ENCODE measurements at places on chromosomes 16 and 17.

DNA sequence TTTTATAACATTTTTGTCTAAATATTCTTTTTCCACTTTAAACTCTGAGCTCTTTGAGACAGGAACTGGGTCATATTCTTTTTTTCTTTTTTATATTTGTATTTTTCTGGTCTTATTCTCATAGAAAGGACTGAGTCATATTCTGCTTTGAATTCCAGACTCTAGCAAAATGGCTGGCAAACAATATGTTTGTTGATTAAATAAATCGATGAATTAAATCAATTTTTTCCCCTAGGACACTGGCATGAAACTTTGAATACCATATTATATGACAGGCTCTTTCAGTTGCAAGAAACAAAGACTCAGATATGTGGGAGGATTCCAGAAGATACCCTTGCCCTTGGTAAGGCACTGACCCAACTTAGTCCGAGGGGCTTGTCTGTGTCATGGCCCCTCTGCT is 3.1 kb upstream of the RGS9 start:
- DNase-seq = no peak

DNA sequence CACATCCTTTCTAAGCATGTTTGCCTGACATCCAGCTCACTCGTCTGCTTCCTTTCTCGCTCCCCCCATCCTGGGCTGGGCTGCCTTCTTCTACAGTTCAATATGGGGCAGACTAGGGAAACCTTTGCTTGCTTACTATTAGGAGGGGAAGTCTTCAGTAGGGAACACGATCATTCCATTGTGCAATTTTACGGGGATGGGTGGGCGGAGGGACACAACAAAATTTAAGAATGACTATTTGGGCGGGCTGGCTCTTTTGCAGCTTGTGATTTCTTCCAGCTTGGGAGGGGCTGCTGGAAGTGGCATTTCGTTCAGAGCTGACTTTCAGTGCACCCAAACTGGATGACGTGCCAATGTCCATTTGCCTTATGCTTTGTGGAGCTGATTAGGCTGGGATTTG is 25.4 kb downstream of the PCTP start:
- no peak for DNase-seq

GRCh38 chr17:4167786-4168185 is 24.8 kb downstream of the CYB5D2 start:
- DNase-seq = no peak

DNA sequence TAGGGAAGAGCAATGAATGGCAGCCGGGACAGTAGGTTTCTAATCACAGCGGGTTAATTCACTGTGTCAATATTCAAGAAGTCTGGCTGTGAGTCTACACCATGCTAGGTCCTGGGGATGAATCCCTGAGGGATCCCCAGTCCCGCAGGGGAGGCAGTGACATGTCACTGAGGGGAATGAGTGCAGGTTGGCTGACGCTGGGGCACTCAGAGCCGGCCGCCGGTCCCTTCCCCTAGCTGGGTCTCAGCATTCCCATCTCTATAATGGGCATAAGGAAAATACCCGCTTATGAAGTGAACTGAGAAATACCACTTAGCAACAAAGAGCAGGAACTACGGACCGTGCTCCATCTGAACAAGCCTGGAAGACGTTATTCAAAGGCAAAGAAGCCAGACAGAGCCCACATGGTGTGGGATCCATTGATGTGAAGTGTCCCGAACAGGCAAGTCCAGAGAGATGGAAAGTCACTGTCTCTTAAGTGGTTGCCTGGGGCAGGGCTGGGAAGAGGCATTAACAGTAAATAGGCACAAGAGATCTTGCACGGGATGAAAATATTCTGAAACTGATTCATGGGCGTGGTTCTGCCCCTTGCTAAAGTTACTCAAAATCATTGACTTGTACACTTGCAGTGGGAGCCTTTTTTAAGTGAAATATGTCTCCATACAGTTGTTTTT is 31.9 kb downstream of the PPL start:
- no peak for DNase-seq

DNA sequence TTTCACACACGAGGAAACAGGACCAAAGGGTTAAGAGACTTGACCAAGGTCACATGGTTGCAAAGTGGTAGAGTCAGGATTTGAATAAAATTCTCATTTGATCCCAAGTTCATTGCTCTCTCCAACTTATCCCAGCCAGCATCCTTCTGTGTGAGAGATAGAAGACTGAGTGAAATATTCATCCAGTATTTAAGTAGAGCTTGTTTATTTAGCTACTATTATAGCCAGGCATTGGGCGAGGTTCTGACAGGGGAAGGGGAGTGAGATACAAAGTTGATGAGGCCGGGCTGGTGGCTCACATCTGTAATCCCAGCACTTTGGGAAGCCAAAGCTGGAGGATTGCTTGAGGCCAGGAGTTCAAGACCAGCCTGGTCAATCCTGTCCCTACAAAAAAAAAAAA is 4.4 kb downstream of the ITGAL start:
- DNase-seq = no peak

GRCh38 chr17:2372681-2373080 is 28.2 kb downstream of the MNT start:
- no peak for DNase-seq

GRCh38 chr16:30186444-30186781 is 3.0 kb downstream of the CORO1A start:
- DNase-seq = no peak

DNA sequence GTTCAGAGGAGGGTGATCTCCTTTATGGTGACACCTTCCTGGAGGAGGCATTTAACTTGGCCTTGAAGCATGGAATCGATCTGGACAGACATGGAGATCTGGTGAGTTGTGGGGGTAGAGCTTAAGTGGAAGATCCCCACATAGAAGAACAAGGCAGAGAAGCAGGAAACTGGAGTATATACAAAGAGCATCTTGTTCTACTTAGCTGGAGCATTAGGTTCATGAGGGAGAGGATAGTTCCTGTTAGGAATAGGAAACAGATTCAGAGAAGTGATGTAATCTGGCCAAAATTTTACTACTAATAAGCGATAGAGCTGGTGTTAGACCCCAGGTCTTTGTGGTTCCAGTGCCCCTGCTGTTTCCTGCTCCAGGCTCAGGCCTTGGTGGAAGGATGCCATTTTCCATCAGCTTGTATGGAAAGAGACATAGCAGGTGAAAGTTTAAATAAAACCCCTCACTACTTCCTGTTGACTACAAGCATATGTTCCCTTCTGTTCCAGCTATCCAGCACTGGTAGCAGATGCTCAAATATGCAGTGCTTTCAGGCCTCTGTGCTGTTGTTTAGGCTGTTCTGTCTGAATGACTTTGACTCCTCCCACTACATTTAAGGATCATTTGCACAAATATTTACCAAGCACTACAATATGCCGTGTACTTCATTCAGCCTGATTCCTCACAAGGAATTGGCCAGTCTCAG is 9.4 kb downstream of the RPAIN start:
- no peak for DNase-seq

GRCh38 chr16:12828206-12828605 is 24.5 kb upstream of the CPPED1 start:
- DNase-seq = no peak

- DNase-seq = no peak
Observed at GRCh38 chr17:41800601-41801373, 11.0 kb downstream of the P3H4 start.

DNA sequence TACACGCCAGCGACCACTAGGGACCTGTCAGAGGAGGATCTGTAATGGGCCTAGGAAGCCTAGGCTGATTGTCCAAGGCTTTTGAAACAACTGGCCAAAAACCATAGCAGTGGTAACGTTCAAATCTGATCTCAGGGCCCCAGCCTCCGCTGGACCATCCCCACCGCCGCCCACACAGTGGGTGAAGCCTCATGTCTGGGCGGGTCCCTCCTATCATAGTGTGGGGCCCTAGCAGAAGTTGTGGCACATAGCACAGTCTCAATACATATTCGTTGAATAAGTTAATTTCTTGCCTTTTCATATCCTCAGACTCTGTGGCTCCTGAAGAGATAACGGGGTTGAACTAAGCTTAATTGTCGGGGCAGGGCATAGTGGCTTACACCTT is 818 bp downstream of the DPH1 start:
- DNase-seq = no peak

DNA sequence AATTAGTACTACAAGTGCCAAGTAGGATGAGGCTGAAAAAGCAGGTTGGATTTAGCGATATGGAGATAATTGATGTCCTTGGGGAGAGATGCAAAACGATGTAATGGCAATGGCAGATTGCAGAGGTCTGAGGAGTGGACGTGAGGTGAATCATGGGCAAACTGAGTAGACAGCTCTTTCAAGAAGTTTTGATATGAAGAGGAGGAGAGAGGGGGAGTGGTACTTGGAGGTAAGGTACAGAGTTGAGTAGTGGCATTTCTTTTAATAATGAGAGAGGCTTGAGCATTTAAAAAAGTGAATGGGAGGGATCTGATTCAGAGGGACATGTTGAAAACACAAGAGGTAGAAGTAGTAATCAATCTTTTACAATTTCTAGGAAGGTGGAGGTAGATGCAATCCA is 17.7 kb upstream of the VPS4A start:
- no peak for DNase-seq

DNA sequence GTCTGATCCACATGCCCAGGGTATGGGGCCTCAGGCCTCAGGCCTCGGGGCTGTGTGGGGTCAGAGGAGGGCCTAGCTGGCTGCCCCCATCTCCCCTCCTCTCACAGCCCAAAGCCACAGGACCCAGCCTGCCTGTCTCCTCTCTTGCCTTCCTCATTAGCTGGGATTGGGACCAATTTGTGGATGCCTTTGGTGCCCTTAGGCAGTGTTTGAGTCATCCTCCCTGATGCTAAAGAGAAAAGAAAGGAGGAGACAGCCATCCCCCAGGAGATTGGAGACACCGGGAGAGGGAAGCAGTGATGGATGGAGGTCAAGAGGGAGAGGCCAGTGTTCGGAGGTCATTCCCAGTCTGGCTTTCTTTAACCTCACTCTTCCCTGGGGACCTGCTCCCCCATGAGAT is 23.3 kb upstream of the NOG start:
- no peak for DNase-seq

DNA sequence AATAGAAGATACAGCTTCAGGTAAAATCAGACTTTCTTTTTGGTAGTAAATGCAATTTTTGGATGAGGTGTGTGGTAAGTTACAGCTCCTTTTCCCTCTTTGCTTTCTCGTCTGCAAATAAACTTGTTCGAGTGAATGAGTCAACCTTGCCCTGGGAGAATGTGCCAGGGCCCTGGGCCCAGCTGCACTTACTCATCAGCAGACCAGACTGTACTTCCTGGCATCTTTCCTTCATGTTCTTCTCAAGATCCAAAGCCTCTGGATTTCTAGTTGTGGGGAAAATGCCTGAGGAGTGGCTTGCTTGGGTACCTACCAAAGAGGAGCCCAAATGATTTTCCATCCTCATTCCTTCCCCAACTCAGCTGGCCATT is 5.4 kb upstream of the G6PC1 start:
- no peak for DNase-seq

DNA sequence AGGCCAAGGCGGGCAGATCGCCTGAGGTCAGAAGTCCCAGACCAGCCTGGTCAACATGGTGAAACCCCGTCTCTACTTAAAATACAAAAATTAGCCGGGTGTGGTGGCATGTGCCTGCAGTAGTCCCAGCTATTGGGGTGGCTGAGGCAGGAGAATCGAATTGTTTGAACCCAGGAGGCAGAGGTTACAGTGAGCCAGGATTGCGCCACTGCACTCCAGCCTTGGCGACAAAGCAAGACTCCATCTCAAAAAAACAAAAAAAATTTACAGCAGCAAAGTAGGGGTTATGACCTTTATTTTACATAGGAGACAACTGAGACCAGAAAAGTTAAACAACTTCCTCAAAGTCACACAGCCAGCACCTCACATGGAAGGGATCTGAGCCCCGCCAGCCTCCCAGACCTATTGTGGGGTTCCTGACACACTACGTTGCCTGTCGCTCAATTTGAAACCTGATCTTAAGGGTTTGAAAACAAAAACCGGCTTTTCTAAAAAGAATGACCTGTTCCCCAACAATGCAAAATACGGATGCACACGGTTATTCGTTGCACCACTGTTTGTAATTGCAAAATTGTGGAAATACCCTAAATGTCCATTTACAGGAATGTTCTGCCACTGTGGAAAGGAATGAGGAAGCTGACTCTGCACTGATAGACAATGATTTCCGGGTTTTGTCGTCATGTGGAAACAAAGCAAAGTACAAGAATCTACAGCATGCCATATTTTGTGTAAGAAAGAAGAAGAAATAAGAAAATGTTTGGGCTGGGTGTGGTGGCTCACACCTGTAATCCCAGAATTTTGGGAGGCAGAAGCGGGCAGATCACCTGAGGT is 77.2 kb downstream of the CNGB1 start:
- DNase-seq = no peak

DNA sequence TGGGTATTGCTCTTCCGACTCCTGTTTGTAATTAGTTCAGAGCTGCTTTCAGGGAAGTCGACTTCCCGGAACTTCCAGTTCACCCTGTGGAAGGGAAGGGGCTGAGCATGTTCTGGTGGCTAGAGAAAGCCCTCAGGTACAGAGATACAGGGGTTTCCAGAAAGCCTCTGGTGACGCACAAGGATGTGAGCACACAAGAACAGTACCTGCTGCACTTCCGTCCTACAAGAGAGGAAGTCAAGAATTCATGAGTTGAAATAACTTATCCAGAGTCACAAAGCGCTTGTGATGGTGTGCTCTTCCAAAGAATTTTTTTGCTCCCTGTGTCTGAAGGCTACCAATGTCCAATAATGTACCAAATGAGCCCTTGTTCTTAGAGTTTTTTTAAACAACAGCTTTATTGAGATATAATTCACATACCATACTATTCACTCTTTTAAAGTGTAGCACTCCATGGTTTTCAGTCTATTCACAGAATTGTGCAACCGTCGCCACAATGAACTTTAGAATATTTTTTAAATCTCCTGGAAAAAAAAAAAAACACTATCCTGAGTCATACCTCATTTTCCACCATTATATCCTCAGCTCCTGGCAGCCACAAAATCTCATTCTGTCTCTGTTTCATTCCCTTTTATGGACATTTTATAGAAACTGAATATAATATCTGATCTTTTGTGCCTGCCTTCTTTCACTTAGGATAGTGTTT is 327.6 kb downstream of the CDH13 start:
- no peak for DNase-seq

Measured in stimulated activated CD4-positive, alpha-beta T cell treated with anti-CD3 and anti-CD28 coated beads, Interleukin-15, amount 100 ng/mL, for 48 hours (primary cell).